ENCODE measurements at places on chromosomes 6 and 20.
A peak's percentile ranks its signal among the peaks of the same experiment; 100 is the strongest.

DNA sequence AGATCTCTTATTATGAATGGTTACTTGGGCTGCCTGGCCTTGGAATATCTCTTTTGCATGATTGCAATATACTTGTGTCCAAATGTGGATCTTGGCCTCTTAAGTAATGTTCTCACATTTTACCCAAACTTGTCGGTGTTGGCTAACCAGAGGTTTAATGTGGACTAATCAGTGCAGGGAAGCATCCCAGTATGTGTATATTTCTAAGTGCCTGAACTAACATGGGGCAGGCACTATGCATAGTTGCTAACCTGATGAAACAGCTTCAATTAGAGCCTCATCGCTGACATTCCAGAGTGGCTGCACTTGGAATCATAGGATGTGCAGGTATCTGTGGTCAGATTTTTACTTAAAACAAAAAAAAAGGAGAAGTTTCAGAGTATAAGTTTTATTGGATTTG, 160.0 kb downstream of the PDE7B start:
- no peak for DNase-seq

DNA sequence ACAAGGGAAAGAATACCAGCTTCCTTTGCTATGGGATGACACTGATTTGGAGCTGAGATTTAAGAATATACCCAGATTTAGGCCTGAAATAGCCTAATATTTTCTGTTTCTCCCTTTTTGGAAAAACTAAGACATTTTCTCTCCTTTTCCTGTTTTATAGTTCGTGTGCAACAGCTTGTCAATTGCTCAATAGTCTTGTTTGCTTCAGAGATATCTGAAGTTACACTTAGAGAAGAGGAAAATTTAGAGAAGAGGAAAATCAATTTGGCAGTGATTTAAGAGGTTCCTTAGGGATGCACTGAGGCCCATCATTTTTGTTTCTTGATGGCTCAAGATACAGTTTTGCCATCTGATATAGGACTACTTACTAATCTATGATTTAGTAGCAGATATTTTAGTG, 398.6 kb downstream of the RFPL4B start:
- DNase-seq = no peak

- no peak for DNase-seq
Observed at GRCh38 chr6:15404685-15404980, 158.8 kb downstream of the JARID2 start.

GRCh38 chr6:72322771-72323170, 299.1 kb upstream of the KCNQ5 start:
- no peak for DNase-seq

- DNase-seq = no peak
Observed at GRCh38 chr6:10405513-10405900, 9.4 kb downstream of the TFAP2A start.

- no peak for DNase-seq
Observed at GRCh38 chr6:21392177-21392576, 201.4 kb upstream of the SOX4 start.

DNA sequence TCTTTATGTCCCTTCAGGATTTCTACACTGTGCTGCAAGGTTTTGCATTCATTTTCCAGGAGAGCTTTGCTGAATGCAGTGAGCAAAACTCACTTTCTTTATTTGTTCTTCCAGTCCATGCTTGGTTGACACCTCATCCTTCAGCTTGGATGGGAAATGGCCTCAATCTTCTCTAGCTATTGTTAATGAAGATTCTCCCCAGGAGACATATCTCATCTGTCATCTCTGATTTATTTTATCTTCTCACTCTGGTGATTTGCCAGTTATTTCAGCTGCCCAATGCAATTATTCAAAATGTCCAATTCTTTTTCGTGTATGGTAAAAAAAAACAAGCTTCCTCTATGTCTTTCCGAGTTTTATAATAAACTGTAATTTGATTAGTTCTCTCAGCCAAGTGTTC, 77.9 kb upstream of the PAK5 start:
- no peak for DNase-seq

DNA sequence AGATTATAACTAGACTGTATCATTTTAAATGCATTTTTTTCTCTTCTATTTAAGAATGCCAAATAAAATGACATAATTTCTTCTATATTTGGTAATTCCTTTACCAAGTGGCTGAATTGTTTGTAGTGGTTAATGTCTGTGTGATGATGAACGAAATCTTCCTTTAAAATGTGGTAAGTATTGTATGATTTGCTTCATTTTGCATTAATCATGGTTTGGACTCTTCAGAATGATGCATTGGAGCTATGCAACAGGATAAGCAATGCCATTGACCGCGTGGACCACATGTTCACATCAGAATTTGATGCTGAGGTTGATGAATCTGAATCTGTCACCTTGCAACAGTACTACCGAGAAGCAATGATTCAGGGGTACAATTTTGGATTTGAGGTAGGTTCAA, 99.6 kb downstream of the MAP3K4 start:
- no peak for DNase-seq

- no peak for DNase-seq
Observed at GRCh38 chr6:160063771-160064413, 57.7 kb upstream of the SLC22A1 start.

DNA sequence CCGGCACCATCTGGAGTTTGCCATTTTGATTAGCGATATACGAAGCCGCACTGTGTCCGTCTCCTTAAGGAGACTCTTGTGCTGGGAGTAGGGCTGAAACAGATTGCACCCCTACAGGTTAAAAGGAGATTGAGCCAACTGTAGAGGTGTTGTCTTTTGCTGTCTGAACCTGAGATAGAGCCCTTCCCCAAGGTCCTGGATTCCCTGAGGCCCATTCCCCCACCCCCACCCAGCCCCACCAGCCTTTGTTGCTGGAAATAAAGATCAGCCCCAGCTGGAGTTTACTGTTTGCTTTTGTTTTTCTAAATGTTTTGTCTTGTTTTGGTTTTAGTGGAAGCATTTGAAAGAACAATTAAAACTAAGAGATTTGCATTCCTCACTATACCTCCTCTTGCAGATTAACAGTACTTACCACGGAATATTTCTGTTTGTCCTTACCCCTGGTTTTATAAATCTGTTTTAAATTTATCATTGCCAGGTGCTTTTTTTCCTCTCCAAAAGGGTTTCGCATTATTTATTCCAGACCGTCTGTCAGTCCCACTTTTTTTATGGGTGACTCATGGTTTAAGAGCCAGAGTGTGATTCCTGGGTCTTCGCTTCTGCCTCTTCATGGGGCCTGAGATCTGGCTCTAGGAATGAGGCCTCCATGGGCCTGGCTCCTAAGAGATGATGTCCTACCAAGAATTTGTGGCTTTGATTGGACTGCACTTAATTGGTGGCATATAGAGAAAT, 169.2 kb downstream of the DTNBP1 start:
- DNase-seq = no peak

DNA sequence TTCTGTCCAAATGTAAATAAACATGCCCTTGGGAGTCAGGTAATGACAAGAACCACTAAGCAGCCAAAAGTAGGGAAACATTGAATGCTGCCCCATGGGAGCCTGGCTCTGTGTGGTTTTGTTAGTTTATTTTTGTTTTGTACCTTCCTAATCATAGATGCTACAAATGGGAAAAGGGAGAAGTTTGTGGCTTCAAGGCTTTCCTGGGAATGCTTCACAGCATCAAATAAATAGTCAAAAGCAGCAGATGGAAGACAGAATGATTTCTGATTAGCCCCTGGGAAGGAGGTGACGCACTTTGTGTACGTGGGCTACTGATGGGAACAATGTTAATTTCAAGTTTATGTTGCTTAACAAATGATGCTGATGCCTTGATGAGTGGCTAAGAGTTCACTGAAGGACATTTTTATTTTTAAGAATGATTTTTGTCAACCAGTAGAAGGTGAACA, 532.7 kb downstream of the BCKDHB start:
- no peak for DNase-seq

DNA sequence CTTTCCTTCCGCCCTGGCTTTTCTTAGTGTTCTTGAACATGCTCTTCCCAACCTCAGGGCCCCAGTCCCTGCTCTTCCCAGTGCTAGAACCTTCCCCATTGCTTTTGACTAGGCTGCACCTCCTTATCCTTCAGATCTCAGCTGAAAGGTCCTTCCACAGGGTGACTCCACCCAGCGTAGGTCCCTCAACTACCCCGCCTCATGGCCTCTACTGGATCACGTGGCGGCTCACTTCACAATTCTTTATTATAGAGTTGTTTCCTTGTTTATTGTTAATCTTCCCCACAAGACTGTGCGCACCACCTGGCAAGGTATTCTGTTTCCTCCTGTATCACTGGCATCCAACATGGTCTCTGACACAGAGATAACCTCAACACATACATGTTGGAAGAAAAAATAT, 31.2 kb downstream of the TTLL9 start:
- DNase-seq = no peak

- DNase-seq = peak; percentile 42
Observed at GRCh38 chr6:3749977-3750316, 1.6 kb downstream of the PXDC1 start.

GRCh38 chr6:126820634-126821033, 297.8 kb upstream of the RSPO3 start:
- no peak for DNase-seq

DNA sequence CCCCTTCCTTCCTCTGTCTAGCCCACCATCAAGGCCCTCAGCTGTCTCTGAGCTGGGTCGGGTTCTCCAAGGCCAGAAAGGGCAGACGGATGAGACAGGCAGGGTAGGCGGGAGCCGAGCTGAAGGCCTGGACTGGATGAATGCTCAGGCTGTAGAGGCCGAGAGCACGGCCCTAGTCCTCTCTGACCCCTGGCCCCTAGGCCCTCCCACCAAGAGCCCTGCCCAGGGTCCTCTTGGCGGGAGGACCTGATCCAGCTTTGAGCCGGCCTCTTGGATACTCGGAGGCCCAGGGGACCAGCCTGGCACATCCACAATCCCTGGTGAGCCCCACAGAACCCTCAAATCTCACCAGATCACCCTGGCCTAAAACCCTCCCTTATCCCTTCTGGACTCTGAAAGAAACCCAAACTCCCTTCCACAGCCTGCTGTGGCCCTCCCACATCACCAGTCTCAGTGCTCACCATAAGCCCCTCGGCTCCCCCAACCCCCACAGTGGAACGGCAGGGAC, 8.2 kb downstream of the ADISSP start:
- no peak for DNase-seq

DNA sequence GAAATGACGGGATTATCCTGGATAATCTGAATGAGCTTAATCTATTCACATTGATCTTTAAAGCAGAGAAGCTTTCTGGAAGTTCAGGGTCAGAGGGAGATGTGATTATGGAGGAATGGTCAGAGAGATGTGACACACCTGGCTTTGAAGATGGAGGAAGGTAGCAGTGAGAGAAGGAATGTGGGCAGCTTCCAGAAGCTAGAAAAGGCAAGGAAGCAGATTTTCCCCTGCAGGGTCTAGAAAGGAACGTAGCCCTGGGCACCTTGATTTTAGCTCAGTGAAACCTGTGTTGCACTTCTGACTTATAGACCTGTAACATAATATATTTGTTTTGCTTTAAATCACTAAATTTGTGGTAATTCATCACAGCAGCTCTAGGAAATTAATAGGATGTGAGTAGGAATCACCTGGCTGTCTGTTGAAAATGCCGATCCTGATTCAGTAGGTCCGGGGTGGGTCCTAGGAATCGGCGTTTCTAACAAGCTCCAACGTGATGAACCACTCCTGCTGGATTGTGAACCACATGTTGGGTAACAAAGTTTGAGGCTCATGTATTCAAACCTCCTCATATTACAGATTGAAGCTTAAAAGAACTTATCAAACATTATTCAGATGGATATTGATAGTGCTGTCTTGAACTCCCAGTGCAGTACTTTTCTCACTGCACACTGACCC, 157.0 kb downstream of the GJA1 start:
- no peak for DNase-seq

GRCh38 chr6:142485256-142485655, 183.4 kb downstream of the ADGRG6 start:
- no peak for DNase-seq

GRCh38 chr6:33075568-33076405, at the start of gene HLA-DPB1:
Gene HLA-DPB1 (plus strand): TSS chr6:33075990. CDS start chr6:33076042, 52 bp downstream.
- peak; percentile 52 for DNase-seq

- DNase-seq = no peak
Observed at GRCh38 chr6:118748311-118749062, 97.1 kb upstream of the CEP85L start.

DNA sequence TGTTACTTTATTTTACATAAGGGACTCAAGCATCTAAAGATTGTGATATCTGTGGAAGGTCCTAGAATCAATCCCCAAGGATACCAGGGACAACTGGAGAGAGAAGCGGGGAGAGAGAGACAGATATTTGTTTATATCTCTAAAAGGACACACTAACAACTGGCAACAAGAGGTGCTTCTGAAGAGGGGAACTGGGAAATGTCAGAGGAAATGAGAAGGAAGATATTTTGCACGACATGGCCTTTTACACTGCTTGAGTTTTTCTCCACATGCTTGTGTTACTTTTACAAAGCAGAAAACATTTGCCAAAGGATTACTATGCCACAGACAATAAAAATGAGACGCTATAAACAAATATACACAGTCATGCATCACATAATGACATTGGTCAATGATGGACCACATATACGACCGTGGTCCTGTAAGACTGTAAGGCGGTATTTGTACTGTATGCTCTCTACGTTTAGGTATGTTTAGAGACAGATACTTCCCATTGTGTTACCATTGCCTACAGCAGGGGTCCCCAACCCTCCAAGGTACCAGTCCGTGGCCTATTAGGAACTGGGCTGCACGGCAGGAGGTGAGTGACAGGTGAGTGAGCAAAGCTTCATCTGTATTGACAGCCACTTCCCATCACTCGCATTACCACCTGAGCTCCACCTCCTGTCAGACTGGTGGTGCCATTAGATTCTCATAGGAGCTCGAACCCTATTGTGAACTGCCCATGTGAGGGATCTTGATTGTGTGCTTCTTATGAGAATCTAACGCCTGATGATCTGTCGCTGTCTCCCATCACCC, 64.6 kb upstream of the PTPN1 start:
- no peak for DNase-seq

GRCh38 chr20:34570859-34571306, 12.4 kb downstream of the MAP1LC3A start:
- DNase-seq = no peak

GRCh38 chr6:98308564-98308963, 525.8 kb upstream of the POU3F2 start:
- DNase-seq = no peak

DNA sequence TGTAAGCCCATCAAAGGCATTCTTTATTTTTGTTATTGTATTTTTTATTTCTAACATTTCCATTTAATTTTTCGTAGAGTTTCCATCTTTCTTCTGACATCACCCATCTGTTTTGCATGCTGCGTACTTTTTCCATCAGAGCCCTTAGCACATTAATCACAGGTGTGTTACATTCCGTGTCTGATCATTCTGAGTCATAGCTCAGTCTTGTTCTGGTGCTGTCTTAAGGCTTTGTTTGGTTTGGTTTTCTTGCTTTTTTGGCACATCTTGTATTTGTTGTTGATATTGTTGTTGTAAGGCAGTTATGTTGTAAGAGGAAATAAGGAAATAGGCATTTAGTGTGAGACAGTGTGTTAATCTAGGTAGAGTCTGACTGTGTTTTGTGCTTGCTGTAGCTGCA, 214.6 kb upstream of the CDH4 start:
- DNase-seq = no peak

GRCh38 chr6:17904491-17905120, 82.8 kb downstream of the KIF13A start:
- DNase-seq = no peak

- peak; percentile 92 for DNase-seq
Observed at GRCh38 chr6:7561153-7561964, 19.9 kb downstream of the DSP start.
